ENCODE measurements at places on chromosomes 4 and X. TPM values are rescaled to one million over a fixed set of nuclear protein-coding genes. Genes with fewer than 3 reads are reported as not detected.
A peak's percentile ranks its signal among the peaks of the same experiment; 100 is the strongest.

Gene QRFPR
- 13.8 TPM for total RNA-seq

Gene CT47A7
- not detected for total RNA-seq

Gene BEX1
- total RNA-seq = not detected

Gene PPEF2
- not detected for total RNA-seq

DNA sequence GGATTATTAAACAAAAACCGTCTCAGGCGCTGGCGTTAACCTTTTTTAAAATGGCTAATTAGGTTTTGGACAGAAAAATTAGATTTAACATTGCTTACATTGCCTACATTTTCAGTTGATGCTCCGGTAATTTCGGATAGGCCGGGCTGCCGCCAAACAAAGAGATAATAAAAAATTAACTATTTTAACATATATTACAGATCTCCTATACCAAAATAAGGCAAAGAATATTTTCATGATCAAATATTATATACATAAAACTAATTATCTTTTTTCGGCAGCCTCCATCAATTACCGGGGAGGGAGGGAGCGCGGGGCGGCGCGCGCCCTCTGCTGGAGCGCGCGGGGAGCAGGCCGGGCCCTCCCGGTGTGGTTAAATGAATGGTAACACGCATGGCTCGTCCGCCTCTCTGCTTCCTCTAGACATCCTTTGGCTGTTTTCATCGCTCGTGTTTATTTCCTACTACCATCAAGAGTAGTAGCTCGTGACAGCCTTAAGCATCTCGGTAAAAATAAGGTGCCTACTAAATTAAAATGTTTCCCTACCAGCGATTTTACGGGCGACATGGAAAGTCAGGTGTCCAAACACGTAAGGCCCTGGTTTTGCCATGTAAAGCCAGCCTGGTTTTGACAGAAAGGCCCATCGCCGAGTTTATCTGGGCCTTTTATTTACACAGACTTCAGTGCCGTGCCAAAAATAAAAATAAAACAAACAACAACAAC is 52.4 kb upstream of the TMEM33 start:
- peak; percentile 19 for DNase-seq

Gene NAT8L
- 3.0 TPM for total RNA-seq

Gene SPINK2
- total RNA-seq = not detected

All from Caki2 (cell line).